ENCODE measurements at places on chromosomes 4 and X.

GRCh38 chr4:1171311-1172227, 814 bp downstream of the SPON2 start:
- no peak for DNase-seq

- peak; percentile 89 for DNase-seq
Observed at GRCh38 chrX:154547245-154548027, at the start of gene IKBKG. IKBKG (plus strand) TSS chrX:154547620; CDS start chrX:154552003, 4,383 bp downstream.

GRCh38 chrX:115134382-115134781, 54.8 kb upstream of the RBMXL3 start:
- DNase-seq, result peak; percentile 0

- DNase-seq, result no peak
Observed at GRCh38 chr4:3313556-3314228, 20.9 kb downstream of the RGS12 start.

DNA sequence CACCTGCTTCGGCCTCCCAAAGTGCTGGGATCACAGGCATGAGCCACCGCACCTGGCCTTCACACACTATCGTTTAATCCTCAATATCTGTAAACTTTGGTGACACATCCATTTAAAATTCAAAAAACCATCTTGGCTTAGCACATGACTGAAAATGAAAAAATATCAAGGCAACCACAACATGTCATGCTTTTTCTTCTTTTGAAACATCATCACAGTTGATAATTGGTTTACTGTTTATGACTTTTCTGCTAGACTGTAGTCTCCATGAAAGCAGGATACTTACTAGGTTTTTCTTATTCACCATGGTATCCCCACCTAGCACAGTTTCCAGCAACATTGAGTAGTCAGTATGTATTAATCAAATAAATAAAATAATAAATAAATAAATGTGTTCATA, 11.0 kb downstream of the GNRHR start:
- no peak for DNase-seq

DNA sequence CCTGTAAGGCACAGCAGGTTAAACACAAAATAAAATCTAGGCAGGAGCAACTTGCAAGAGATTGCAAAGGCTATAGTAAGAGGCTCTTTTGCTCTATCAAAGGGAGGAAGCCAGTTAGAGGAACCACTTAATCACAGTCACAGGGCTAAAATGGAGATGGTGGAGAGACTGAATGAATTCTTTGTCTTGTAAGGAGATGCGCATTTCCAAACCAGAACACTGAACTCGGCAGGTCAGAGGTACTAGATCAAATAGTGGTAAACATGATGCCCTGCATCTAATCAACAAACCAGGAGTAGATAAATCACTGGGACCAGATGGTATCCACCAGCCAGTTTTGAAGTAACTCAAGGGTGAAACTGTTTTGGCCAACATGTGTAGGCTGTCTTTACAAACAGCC, 55.8 kb downstream of the GPC4 start:
- no peak for DNase-seq

- no peak for DNase-seq
Observed at GRCh38 chr4:24646798-24647460, 62.6 kb upstream of the DHX15 start.

DNA sequence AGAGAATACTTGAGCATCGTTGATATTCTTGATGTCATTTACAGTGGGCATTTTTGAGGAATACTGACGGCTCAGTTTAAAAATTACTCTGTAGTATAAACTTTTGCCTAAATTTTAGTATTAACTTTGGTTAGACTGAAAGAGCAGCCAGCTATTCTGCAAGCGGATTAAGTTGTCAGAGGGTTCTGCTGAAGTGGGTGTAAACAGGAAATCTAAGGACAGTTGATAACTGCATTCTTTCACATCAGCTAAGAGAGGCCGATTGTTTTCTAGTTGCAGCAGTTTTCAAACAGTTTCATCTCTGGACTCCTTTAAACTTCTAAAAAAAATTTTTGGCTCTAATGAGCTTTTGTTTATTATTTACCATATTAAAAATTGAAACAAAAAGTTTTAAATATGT, 149.6 kb downstream of the RAPGEF2 start:
- no peak for DNase-seq

DNA sequence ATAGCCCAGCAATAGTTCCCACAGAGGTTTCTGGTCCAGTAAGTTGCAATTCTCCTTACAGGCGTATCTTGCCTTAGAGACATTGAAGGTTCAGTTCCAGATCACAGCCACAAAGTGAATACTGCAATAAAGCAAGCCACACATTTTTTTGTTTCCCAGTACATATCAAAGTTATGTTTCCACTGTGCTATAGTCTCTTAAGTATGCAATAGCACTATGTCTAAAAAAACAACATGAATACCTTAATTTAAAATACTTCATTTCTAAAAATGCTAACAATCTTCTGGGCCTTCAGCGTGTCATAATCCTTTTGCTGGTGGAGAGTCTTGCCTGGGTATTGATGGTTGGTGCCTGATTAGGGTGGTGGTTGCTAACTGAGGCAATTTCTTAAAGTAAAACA, 659.1 kb downstream of the GRID2 start:
- DNase-seq, result no peak

DNA sequence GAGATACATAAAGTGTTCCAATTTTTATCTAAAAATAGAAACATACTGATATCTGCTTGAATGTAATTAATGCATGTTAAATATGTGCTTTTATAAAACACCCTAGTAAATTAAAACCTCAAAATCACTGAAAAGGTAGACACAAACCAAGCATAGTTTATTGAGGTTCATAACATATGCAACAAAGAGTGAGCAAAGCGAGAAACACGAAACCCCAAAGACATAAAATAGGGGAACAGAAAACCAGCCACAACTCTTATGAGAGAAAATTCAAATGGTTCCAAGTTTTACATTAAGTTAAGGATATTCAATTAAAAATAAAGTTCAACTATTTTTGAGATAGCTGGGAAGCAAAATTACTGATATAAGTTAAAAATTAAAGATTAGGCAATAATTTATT, 336.4 kb upstream of the AGA start:
- DNase-seq, result no peak

GRCh38 chr4:119209586-119209985, 2.9 kb upstream of the USP53 start:
- DNase-seq, result no peak

GRCh38 chr4:143294310-143294709, 42.4 kb upstream of the GAB1 start:
- DNase-seq, result peak; percentile 13

- DNase-seq, result peak; percentile 0
Observed at GRCh38 chrX:85243155-85243554, 424 bp downstream of the SATL1 start.

DNA sequence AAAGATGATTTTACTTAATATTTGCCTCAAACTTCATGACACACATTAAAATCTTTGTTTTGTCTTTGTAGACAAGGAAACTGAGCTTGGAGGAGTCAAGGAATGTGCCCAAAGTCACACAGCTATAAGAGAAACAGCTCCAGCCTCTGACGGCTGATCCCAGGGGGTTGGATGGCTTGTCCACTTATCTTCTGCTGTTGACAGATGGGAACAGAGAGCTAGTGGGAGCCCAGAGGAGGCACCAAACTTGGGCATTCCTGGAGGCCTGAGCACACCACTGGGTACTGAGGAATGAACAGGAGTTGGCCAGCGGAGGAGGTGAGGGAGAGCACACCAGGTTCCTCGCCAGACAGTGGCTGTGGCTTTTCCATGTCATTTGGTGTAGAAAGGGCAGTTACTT, 56.4 kb upstream of the GPR78 start:
- DNase-seq, result no peak

GRCh38 chr4:35939751-35940150, 304.6 kb downstream of the ARAP2 start:
- DNase-seq, result no peak

GRCh38 chr4:140152751-140153418, 1.1 kb downstream of the MAML3 start:
- peak; percentile 49 for DNase-seq

DNA sequence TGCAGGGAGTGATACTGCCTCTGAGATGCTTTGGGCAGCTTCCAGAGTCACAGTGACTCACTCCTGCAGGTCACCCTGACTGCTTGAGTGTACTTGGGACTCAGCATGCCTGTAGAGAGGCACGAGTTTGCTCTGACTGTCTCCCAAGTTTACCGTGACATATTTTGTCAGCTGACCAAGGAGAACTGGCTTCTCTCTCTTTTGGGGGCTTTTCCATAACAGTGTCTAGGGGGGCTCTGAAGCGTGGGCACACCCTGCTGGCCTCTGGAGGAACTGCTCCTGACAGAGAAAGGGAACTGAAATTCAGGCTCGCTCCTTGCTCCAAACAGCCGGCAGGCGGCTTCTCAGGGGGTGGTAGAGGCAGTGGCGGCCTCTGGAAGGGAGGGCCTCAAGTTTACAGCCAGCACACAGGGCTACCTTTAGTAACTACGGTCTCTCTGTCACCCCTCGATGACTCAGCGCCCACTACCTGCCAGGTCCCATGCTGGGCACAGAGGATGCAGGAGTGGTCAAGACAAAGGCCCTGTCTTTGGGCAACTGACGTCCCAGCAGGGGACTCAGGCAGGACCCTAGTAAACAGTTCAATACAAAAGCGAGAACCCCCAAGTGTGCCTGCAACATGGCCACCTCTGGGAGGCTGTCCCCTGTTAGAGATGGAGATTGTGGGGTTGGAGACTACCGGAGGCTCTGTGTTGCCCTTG, 17.8 kb downstream of the ZNF185 start:
- DNase-seq, result no peak

- DNase-seq, result no peak
Observed at GRCh38 chr4:95674521-95674981, 125.8 kb upstream of the UNC5C start.

DNA sequence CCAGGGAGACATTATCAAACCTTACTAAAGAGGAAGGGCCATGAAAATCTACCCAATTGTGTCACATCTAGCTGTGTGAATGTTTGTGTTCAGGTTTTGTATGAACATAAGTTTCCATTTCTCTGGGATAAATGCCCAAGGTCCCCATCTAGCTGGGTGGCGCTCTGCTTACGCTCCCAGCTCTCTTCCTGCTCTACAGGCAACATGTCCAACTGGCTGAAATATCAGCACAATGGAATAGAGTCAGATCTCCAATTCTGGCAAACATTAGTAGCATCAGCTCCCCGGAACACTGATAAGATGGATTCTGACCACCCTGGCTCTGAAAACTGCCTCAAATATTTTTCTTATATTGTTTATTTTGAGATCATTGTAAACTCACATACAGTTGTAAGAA, 74.8 kb downstream of the IRF2 start:
- no peak for DNase-seq

Data from putamen (tissue), 1 donor.